GM13976 (cell line): ENCODE measurements at places on chromosomes 2 and 18.

GRCh38 chr2:214244847-214245246 lies 166.0 kb upstream of the VWC2L start:
- DNase-seq, result no peak

GRCh38 chr2:197673106-197673505 lies 2.3 kb downstream of the RFTN2 start:
- no peak for DNase-seq

- DNase-seq, result no peak
Measured at GRCh38 chr2:38202713-38203445, 126.9 kb upstream of the CYP1B1 start.

DNA sequence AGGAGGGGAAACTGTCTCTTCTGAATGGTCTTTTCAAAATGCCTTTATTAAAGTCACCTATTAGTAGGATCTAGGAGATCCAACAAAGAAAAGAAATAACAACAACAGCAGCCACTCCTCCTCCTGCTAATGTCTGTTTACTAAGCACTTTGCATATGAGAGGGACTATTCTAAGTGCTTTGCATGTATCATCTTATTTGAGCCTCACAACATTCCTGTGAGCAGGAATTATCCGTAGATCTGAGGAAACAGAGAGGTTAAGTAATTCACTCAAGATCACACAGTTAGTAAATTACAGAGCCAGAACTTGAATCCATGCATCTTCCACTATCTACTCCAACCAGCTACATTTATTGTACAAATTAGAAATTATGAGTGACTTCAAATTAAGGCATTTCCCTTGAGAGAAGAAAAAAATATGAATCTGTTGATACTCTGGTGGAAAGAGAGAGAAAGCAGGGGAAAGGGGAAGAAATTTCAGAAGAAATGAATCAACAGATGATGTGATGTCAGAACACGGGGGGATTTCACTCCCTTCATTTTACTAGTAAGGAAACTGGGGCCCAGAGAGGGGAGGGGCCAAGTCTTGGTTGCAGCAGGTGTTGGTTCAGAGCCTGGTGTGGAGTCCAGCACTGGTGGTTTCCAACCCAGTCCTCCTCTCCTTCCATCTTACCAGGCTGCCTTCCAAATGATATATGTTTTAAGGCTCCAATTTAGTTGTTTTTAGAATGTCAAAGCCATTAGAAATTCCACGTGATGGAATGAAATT lies 49.7 kb downstream of the TSN start:
- DNase-seq, result no peak

DNA sequence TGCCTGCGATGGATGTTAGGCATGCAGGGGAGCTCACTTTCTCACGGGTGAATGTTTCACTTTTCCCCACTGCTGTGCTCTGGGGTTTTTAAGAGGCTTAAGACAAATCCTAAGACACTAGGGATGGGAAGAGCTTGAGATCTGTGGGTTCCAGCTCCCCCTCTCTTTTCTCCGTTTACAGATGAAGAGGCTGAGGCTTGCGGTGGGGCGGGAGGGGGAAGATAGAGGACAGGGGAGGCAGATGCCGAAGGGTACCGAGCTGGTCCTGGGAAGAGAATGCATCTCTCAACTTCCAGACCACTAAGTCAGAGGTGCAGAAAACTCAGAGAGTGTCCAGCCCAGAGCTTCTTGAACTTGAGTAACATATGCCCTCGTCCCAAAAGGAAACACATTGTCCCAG lies 8.2 kb upstream of the ATOH8 start:
- DNase-seq, result no peak

DNA sequence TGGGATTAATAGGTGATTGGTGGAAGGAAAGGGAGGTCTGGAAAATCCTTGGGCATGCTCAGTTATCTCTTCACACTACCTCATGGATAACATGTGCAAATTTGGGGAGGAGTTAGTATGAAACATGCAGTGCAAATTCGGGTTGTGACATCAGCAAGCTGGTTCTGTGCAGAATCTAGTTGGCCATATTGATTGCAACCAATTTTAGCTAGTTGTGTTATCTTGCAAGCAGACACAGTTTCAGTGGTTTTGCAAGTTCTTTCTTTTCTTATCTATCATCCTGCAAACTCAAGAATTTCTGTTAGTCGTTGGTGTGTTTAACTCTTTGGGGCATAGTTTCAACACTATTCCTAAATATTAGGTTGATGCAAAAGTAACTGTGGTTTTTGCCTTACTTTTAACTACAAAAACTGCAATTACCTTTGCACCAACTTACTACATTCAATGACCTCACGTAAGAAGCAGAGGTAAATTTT lies 135.4 kb downstream of the PTH2R start:
- DNase-seq, result no peak

GRCh38 chr2:72543497-72544216 lies 282.2 kb downstream of the EXOC6B start:
- no peak for DNase-seq

DNA sequence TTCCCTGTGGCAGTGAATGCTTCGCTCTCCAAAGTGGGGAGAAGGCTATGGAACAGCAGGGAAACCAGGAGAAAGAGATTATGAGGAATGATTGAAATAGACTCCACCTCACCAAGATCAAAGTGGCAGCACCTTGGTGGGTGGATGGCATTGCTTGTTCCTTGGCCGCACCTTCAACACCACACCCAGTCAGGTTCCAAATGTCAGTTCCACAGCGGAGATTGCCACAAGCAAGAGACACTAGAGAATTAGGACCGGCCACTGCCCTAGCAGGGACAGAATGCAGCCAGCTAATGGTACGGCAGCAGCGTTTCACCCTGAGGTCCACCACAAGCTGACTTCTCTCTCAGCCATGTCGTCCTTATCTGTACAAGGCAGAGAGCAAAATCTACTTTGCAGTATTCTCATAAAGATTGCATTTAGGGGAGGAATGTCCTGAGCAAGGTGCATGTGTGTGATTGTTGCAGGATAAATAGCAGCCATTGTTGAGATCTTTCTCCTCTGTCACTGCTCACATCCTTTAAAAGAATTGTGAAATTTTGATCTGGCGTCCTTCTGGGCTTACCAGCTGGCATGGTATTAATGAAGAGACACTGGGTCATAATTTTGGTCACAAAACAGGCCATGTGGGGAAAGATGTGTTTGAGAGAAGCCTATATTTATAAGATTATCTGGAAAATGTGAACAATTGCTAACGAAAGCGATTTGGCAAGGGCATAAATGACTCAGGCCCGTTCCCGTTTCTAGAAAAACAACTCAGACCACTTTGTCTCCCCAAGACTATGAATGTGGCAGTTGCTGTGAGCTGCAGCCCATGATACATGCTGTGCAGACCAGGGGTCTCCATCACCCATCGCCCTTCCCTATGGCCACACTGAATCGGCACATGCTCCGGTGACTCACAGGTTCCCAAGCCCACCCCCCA lies 228.6 kb upstream of the ID2 start:
- no peak for DNase-seq

- DNase-seq, result no peak
Measured at GRCh38 chr2:111671426-111672150, 212.4 kb downstream of the ANAPC1 start.

DNA sequence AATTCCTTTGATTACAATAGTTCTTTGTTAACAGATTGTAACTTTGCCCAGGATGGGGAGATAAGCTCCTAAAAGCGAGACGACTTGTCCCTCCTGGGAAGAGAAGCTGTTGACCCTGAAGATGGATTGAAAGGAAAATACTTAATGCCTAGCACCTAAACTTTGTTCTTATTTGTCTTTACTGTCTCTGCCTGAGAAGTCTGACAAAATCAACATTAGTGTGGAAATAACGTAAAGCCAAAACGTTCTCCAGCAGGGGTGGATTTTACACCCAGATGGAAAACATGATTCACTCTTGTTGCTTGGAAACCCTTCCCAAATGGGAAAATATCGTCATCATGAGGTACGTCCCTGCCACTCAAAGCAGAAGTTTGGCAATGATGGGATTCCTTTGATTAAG lies 450.1 kb downstream of the SLC4A3 start:
- no peak for DNase-seq

DNA sequence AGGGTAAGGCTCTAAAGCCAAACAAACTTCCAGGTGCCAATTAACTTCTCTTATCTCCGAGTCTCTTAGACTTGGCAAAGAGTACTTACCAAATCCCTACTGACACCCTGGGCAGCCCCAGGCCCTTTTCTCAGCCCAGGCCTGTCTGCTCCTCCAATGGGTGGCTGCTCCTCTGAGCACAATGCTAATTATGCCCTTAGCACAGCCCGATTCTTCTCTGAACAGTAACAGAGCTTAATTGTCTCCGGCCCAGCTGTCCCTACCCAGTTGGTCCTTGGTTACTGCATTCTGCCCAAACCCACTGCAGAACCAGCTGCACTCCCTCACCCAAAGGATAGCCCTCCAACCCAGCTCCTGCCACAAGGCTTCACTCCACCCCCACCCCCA lies 110.3 kb downstream of the SMAD7 start:
- DNase-seq, result no peak

GRCh38 chr2:105371156-105371555 lies 27.7 kb downstream of the FHL2 start:
- no peak for DNase-seq

GRCh38 chr2:8821276-8822217 lies 15.9 kb downstream of the KIDINS220 start:
- no peak for DNase-seq

DNA sequence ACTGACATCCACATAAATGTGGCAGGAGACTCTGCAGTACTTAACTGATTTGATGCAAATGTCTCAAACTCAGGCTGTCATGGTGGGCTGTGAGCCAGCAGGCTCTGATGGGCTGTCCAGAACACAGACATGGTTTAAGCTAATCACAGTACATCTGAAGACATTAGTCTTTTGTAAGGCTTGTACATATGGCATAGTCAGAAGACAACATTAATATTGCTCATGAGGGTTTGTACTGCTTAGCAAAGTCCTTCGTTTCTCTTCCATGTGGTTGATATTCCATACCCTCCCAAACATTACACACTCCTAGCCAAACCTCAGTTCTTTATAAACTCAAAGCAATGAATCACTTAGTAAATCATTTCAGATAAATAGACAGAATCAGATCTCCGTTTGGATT lies 330.6 kb downstream of the RND3 start:
- no peak for DNase-seq

DNA sequence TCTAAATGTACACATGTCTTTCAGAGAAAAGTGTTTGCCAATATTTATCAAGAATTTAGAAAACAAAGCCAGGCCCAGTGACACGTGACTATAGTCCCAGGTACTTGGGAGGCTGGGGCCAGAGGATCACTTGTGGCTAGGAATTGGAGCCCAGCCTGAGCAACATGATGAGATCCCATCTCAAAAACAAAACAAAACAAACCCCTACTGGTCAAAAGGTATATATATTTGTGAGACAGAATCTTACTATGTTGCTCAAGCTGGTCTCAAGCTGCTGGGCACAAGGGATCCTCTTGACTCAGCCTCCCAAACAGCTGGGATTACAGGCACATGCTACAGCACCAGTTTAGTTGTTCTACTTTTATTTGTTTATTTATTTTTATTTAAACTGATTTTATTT lies 79.2 kb downstream of the ZDBF2 start:
- no peak for DNase-seq

DNA sequence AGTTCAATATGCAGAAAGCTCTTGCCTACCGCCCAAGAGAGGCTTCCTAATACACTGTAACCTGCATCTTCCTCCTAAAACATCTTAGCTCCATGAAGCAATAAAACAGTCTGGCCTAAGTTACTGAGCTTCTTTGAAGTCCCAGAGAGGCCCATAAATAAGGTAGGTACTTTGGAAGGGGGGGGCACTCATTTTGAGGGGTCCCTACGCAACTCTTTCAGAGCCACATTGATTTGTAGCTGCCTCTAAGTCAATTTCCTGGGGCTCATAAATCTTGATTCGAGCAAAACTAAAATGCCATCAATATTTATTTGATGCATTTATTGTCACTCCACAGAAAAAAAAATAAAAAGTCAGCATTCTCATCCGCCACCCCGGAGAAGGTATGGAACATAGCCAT lies 60.4 kb upstream of the SIX2 start:
- no peak for DNase-seq

- no peak for DNase-seq
Measured at GRCh38 chr2:214450118-214450894, 39.5 kb downstream of the VWC2L start.

- DNase-seq, result no peak
Measured at GRCh38 chr2:234981197-234982095, 29.6 kb downstream of the SH3BP4 start.

- DNase-seq, result no peak
Measured at GRCh38 chr18:48613589-48614404, 75.0 kb downstream of the CTIF start.

GRCh38 chr2:2075875-2076529 lies 255.1 kb downstream of the MYT1L start:
- no peak for DNase-seq

DNA sequence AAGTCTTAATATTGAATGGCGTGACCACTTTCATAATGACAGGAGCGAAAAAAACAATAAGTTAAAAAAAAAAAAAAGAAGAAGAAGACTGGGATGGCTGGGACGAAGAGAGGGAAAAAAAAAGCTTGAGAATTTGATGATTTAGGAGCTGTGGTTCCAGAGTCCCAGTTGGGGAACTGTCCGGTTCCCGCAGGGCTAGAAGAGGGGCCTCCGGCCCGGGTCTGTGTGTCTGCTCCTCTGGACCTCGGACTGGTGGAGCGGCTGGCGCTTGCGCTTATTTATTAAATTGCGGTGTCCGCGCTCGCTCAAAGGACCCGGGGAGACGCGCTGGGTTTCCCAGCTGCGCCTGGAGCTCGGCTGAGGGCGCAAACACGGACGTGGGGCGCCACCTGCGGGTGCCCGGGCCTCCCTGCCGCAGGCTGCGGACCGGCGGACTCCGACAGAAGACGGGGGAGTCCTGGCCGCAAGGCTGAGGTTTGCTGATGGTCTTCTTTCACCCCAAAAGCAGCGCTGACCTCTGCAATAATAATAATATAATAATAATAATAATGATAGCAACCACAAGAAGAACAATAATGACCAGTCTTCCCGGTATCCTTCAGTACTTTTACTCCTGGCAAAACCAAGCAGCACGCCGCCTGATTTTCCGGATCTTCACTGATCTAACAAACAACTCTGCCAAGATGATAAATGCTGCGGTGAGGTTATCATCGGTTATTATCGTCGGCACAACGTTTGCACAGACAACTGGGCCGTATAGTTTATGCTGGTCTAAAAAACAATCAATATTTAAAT lies at the start of gene CBLN2:
Gene CBLN2 (minus strand): TSS at position 251 of the 795 bp plus-strand sequence. CDS start 2,182 bp downstream, outside the sequence.
- peak; percentile 86 for DNase-seq

DNA sequence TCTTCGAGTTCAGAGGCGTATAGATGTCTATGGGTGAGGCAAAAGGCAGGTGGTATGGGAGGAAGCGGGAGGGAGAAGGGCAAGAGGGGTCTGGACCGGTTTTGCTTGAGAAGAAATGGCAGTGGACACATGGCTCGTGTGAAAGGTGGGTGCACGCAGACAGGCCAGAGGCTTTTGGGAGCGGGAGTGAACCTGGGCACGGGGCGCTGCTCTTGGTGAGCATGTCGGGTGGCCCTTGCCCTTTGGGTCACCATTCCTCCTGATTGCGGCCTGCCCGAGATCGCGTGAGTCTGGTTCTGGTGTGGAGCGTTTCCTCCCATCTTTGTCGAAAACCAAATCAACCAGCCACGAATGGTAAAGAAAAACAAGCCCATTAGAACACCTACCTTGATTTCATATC lies 12.6 kb downstream of the LDLRAD4 start:
- no peak for DNase-seq

- no peak for DNase-seq
Measured at GRCh38 chr2:221380062-221380461, 192.0 kb downstream of the EPHA4 start.

- DNase-seq, result no peak
Measured at GRCh38 chr2:214801068-214801467, 8.4 kb downstream of the BARD1 start.
